Retinal pigment epithelial cell (primary cell): ENCODE measurements at places on chromosomes 12 and 14.

GRCh38 chr12:93373961-93374656 lies 3.6 kb upstream of the NUDT4 start:
- no peak for DNase-seq

DNA sequence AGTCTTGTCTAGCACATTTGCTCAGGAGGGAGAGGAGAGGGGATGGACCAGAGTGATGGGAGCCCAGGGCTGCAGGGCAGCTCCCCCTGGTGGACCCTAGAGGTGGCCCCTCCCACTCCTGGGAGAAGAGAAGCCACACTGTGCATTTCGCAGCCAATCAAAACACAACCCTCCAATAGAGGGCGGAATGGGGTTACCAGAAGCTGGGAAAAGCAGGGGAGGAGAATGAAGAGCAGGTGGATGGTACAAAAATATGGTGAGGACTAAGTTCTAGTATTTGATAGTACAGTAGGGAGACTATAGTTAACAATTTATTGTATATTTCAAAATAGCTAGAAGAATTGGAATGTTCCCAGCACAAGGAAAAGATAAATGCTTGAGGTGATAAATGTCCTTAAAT lies 23.6 kb downstream of the VASH1 start:
- peak; percentile 29 for DNase-seq

- no peak for DNase-seq
These were observed 557.3 kb upstream of the MIS18BP1 start for GRCh38 chr14:45810152-45810872.

GRCh38 chr14:61673305-61673704 lies 22.0 kb upstream of the HIF1A start:
- DNase-seq, result no peak

DNA sequence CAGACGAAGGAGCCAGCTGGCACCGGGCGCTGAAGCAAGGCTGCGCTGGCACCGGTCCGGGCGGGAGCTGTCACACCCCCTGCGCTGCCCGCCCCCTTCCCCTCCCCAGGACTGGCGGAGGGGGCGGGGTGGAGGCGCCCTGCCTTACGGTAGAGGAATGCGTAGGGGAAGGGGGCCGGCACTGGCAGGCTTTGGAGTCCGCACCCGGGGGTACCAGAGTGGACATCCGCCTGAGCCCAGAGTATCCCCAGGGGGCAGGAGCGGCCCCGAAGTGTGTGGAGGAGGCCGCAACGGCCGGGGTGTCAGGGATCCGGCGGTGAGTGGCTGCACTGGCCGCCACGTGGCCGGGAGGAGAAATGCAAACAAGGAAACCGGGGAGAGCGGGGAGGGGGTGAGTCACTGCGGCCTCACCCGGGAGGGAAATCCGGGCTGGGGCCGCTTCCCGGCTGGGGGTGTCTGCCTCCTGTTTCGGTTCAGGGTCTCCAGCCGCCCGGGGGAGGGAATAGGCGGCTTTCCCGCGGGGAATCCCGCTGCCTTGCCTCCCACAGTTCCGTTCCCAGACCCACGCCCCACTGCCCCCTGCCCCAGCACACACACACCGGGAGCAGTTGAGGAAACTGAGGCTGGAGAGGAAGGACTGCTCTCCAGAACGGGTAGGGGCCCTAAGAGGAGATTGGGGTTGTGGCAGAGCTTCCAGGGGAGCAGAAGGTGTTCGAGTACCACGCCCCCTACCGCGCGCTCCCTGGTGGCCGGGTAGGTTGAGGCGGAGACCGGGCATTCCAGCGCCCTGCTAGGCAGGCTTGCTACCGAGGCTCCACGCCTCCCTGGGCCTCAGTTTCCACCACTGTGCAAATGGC lies at the start of gene RAPGEF3:
RAPGEF3 (minus strand) TSS at position 47 of the 857 bp plus-strand sequence. CDS start 324 bp downstream, outside the sequence.
- no peak for DNase-seq

GRCh38 chr14:24607081-24607480 lies 2.4 kb downstream of the GZMH start:
- no peak for DNase-seq

DNA sequence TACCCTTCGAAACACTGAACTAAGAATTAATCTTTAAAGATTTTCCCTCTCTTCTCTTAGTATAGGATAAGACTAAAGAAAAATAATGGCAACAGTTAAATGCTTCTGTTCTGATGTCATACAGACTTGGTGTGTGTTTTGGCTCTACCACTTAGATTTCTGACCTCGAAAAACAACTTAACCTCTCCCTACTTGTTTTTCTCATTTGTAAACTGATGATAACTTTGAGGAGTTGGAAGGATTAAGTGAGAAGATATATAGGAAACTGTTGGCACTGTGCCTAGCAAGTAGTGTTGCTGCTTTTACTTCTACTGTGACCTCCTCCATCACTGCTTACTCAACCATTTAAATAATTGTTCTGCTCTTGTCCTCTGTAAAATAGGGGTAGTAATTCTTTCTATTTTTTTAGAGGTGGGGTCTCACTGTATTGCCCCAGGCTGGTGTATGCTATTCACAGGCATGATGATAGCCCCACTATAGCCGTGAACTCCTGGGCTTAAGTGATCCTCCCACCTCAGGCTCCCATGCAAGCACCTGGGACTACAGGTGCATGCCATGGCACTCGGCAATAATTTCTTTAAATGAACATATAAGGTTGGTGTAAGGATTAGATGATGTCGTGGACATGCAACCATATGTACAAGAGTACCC lies 22.4 kb downstream of the PALS1 start:
- DNase-seq, result no peak

GRCh38 chr14:56121816-56122215 lies 3.6 kb downstream of the PELI2 start:
- DNase-seq, result no peak

- DNase-seq, result no peak
These were observed 51.4 kb downstream of the WASHC3 start for GRCh38 chr12:102010265-102010994.

DNA sequence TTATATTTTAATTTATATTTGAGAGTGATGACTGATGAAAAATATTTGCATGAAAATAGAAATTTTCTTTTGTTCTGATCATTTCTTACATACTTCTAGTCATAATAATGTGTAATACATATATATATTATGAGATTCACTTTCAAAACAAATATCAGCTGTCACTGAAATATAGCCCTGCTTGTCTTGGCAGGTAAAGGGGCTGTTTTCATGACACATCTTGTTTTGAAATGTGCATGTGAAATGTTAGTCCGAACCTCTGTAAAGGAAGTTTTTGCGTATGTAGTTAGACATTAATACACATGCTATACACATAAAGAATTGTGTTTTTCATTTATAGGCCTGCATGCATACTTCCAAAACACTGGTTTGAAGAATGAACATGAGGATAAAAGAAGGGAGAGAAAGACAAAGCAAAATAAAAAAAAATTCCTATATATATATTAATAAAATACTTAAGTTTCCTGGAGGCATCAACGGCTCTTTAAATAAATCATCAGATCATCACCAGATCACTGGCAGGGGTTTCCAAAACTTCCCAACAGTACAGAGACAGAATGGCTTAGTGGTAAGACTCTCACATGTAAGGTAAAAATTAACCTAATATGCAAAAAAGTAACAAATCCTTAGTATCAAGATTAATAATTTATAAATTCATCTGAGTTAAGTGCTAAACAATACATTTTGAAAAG lies 60.1 kb downstream of the SEL1L start:
- DNase-seq, result no peak

DNA sequence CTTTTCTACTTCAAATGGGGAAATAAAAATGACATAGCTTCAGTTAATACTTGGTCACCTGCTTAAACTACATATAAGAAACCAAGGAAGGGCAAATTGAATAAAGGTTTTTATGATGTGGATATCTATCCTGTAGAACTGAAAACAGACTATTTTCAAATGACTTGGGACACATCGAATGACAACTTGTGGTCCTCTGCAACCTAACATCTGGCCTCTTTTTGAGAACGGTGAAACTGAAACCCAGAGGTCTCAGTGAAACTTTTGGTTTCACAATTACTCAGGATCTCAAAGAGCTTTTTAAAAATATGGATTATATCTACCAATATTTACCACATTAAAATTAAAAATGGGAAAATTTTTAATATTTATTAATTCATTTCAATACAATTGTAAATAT lies 65.2 kb downstream of the PPP2R5E start:
- DNase-seq, result no peak

- DNase-seq, result no peak
These were observed 82.5 kb downstream of the LMO3 start for GRCh38 chr12:16523284-16523950.

DNA sequence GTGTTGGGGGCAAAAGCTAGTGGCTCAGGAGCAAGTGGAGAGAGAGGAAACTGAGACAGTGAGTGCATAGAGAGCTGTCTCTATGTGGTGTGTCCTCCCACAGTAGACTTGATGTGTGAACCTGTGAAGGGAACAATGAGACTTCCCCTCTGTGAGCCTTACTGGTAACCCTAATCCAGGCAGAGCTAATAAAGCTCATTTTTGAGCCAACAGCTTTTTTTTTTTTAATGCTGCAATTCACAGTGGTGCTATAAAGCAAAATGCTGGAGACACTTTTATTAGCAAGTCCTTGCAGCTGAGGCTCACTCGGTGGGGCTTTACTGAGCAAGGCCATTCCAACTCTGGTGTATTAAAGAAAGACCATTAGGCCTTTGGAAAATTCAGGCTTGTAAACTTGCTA lies 26.9 kb downstream of the FBXW8 start:
- no peak for DNase-seq

- no peak for DNase-seq
These were observed 7.8 kb upstream of the ITGB7 start for GRCh38 chr12:53214687-53215455.

- DNase-seq, result no peak
These were observed 325.6 kb downstream of the NUAK1 start for GRCh38 chr12:105813201-105813600.

GRCh38 chr12:82047446-82047845 lies 288.3 kb upstream of the PPFIA2 start:
- DNase-seq, result peak; percentile 55

GRCh38 chr14:38389681-38390080 lies 133.8 kb upstream of the CLEC14A start:
- no peak for DNase-seq

DNA sequence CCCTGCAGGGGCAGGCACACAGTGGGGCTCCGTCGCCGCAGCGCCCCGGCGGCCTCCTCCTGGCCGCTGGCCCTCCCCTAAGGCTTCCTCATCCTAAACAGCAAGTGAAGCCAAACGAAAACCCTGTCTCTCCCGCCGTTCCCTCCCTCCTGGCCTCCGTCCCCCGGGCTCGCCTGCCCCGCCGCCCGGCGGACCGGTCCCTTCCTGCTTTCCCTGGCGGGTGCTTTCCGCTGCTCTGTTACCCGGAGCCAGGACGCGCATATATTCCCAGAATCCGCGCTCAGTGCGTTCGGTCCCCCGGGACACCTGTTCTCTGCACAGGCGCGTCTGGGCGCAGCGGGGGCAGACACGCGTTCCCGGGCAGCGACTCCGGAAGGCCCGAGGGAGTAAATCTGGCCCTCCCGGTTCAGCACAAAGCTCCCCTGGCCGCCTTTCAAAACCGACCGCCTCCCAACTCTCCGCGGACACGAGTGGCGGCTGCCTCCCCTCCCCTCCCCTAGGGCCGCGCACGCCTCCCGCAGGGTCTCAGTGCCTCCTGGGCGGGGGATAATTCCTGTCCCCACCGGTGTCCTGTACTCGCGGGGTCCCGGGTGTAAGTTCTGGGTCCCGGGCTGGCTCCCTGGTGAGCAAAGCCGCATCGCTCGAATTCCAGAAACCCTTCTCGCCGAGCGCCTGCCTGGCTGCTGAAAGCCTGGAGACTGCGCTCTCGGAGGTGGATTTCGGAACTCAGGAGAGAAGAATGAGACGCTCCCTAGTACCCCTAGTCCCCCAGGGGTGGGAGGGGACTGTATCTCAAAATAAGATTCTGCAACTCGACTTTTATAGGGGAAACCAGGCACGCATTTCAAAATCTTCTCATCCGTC lies 21.4 kb upstream of the CEP170B start:
- DNase-seq, result no peak

- no peak for DNase-seq
These were observed 184.4 kb downstream of the KIF26A start for GRCh38 chr14:104322531-104323366.

DNA sequence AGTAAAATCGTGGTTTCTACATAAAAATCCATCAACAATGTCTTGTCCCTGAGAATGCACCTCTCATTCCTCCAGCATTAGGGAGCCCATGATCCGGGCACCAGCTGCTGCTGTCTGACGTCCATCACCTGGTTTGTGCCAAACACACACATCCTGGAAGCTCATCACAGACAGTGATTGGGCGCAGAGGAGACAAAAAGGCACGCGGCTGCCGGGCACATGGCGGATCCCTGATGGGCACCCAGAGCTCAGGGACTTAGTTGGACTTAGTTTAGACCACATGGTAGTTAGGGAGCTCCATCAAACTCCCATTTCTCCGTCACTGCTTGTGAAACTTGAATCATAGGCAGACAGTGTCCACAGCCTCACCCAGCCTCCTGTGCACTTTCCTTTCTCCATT lies 1059.3 kb downstream of the TMEM121 start:
- no peak for DNase-seq

DNA sequence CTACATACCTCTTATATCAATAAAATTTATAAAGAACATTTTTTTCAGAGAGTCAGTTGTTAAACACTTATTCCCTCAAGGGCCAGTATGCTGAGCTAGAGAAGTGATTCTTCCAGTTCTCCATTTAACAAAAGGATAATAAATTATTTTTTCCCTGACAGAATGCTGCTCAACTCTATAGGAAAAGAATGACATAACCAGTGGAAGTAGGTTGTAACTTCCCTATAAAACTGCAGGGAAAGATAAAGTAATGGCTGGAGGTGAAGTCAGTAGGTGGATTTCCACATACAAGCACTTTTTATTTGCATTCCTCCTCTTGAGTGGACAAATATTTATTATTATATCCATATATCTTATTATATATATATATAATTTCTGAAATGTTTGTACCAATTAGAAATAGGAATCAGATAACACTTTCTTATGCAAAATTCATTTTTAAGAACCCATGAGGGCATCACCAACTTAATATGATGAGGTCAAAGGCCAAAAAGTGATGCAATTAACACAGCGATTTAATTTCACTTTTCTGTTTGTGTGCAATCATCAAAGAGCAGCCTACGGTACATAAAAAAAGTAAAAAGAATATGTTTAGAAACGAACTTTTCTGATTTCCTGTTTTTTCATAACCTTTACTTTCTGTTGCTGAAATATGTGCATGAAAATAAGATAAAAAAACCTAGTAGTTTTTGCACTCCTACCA lies 175.3 kb downstream of the PRKD1 start:
- DNase-seq, result no peak

GRCh38 chr12:12190087-12190809 lies 76.6 kb downstream of the LRP6 start:
- DNase-seq, result no peak

- no peak for DNase-seq
These were observed 91.5 kb upstream of the ZFP36L1 start for GRCh38 chr14:68884031-68885030.

GRCh38 chr14:22919601-22919921 lies 612 bp upstream of the RBM23 start:
- no peak for DNase-seq

DNA sequence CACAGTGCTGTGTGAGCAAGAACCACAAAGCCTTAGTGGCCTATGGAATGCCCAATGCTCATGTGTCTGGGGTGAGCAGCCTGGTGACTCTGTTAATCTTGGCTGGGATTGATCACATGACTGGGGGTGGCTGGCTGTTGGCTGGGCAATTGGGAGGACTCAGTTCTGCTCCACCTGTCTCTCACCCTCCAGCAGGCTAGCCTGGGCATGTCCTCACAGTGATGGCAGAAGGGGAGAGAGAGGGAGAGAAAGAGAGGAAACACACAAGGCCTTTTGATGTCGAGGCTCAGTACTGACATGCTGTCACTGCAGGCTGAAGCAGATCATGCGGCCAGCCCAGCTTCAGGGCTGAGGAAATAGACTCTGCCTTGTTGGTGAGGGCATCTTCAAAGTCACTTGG lies 136.8 kb downstream of the TBX5 start:
- DNase-seq, result no peak
